Heart left ventricle (tissue), 16 donors: ENCODE measurements at places on chromosomes 1 and 21. TPM values are rescaled to one million over a fixed set of nuclear protein-coding genes. Genes with fewer than 3 reads are reported as not detected.

PCSK9 gene
- polyA plus RNA-seq = 0.04 TPM

RIIAD1 gene
- 13.1 TPM for polyA plus RNA-seq

BMP8B gene
- 0.08 TPM for polyA plus RNA-seq

CCDC185 gene
- polyA plus RNA-seq = not detected

DNA sequence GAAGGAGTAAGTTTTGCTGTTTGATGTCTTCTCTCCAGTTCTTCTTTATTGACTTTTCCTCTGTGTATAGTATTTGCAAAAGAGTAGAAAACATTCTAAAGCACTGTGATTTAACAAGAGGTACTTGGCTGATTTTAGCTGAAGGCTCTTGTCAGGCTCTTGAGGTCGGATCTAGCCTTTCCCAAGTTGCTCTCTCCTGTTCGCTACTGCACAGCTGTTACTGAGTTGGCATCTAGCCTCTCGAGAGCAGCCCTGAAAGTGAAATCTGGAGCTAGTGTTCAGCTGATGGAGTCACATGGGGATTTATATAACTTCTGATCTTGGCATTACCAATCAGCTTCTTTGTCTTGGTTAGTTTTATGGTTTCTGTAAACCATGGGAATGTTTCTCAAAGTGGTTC is 193.1 kb downstream of the RYR2 start:
- no peak for DNase-seq

GRCh38 chr1:224447971-224448370 is 13.4 kb upstream of the WDR26 start:
- no peak for DNase-seq

DNA sequence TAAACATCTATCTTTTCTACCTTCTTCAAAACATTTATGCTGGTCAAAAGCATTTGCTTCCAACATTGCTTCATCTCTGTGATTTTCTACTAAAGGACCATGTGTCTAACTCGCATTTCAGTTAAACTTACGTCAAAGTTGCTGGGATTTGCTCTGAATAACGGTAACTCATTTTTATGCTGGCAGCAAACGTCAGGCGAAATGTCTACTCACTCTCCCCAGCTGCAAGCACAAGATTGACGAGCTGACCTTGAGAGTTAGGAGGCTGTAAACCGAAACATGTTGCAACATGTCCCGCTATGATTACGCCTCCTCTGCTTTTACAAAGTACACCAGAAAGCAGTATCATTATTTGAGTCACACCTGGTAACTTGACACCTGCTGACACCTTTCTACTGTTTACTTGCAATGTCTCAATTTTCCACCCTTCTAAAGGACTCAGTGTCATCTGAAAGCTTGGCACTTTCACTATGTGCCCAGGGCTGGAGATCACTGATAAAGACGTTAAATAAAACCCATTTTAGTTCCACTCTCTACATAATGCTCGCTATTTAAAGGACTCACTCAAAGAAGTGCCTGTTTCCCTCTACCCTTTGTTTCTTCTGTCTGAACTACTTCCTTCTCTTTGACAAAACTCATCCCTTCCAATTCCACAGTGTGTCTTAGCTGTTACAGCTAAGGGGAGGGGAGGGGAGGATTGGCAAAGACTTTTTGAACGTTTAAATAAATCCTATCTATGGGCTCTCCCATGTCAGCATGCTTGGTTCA is 111.9 kb downstream of the PTPN14 start:
- peak; percentile 41 for DNase-seq

DNA sequence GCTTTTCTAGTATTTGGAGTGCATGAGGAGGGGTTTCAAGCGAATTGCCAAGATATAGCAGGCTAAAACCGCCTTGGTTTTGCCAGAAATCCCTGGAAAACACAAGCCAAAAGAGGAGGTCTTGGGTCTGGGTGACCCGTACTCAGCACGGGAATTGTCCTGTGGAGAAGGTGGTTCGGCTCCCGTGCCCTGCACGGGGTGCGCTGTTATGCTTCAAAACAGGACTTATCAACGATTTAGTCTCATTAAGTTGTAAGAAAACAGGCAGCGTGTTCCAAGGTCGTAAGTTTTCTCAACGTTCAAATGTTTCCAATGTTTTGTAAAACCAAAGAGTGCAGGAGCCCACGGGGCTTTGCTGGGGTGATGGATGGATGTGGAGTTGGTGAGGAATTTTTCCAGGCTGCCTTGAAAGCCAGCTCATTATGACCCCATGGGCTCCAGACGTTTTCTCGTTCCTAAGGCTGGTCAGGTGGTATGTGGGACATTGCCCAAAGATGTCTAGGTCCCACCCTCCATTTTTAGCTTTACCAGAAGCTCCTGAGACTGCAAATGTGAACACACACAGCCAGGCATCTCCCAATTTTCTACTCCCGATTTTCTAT is 75.4 kb upstream of the CLDN14 start:
- DNase-seq = no peak

- no peak for DNase-seq
Observed at GRCh38 chr1:215890438-215890837, 323.3 kb downstream of the KCTD3 start.
